Suppressor macrophage treated with lipopolysaccharide for 1 hour (primary cell): ENCODE measurements at places on chromosomes 6 and 20.

- DNase-seq = no peak
Measured at GRCh38 chr20:52972965-52973819, 1.0 kb downstream of the TSHZ2 start.

DNA sequence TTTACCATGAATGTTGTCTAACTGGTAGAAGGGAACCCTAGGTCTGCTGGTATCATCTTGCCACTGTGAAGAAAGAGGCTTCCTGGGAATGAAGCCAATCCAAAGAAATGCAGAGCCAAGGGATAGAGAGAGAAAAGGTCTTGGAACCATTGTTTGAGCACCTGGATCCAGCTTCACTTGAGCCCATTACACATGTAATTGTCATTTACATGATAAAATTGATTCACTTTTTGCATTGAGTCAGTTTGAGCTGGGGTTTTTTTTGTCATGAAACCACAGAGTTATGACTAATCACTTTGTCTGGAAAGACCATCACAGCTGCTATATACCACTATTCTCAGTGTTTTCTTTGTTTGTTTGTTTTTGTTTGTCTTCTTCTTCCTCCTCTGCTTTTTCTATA lies 112.3 kb downstream of the CBLN4 start:
- DNase-seq = no peak

DNA sequence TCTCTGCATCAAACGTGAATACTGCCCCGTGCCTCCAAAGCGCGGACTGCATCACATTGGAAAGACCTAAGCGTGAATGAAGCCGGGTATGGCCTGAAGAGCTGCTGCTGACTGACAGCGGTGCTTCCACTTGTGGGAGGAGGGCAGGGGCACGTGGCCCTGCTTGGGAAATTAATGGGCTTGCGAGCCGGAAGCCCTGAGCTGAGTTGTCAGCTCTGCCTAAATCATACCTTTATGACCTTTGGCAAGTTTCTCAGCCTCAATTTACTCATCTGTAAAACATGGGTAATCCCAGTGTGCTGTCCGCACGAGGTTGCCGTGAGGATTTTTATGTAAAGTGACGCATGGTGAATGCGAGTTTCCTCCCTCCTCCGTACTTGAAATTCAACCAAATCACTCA lies 67.0 kb upstream of the FOXQ1 start:
- DNase-seq = no peak

GRCh38 chr20:653110-653589 lies at the start of gene SRXN1:
Gene SRXN1 (minus strand): TSS chr20:653200. CDS start chr20:653185, 15 bp downstream.
- DNase-seq = peak; percentile 99

- DNase-seq = no peak
Measured at GRCh38 chr6:102075539-102075938, 682.0 kb downstream of the GRIK2 start.
